Esophagus mucosa (tissue), 1 donor: ENCODE measurements at places on chromosomes 7 and 10.

DNA sequence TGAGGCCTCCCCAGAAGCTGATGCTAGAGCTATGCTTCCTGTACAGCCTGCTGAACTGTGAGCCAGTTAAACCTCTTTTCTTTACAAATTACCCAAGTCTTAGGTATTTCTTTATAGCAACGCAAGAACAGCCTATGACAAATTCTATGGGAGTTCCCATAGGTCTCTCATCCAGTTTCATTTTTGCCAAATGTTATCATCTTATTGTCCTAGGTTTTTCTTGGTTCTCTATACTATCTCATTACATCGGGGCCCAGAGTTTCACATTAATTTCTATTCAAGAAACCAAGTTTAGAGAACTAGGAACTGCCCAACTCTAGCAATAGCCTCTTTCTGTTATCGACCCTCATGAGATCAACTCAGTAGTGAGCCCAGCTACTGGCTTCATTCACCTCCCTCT lies 15.9 kb downstream of the ACTA2 start:
- ATAC-seq = no peak

- ATAC-seq = peak; percentile 53
Observed at GRCh38 chr7:91533996-91534395, 269.8 kb downstream of the FZD1 start.

DNA sequence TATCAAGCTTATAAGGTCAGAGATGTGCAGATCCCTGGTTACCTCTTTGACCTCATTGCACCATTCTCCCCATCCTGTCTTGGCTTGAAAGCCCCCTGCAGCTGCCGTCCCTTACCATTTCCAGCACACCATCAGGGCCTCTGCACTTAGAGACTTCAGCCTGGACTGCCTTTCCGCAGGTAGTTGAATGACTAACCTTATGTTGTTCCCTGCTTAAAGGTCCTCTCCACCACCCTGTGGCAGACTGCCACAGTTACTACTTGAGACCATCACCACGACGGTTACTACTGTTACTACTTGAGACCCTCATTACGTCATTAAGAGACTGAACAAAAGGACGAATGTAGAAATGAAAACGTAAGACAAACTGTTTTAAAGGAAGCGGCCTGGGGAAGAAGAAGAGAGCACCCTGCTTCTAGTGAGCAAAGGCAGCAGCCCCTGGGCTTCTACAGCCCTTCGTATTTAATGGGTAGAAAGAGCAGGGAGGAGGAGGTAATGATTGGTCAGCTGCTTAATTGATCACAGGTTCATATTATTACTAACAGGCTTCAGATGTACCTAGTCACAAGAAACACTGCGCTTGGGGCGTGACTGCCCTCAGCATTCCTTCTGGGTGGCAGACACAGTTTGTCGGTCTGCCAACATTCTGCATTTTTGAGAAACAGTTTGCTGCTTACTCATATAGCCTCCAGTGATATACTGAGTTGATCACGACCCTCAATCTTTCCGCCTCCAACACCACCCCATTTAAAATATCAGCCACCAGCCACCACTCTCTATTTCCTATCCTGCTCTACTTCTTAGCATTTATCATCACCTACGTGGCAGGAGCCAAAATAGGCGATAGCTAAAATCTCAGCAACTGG lies 74.1 kb upstream of the PARD3 start:
- ATAC-seq = no peak

DNA sequence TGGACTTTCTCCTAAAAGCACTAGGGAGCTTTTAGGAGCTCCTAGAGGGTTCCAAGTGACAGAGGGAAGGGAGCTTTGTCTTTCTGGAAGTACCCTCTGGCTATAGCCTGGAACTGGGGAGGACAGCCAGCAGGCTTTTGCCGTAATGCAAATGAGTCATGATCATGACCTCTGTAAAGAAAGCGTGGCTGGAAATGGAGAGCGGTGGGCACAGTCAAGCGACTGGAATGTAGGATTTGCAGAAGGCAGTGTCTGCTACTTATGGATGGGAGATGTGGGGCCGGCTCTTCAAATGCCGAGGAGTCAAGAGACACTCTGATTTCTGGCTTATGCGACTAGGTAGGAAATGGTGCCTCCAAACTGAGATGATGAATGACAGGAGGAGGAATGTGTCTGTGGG lies 34.6 kb upstream of the PLPP4 start:
- no peak for ATAC-seq

GRCh38 chr7:92569137-92569536 lies 21.1 kb downstream of the FAM133B start:
- no peak for ATAC-seq

DNA sequence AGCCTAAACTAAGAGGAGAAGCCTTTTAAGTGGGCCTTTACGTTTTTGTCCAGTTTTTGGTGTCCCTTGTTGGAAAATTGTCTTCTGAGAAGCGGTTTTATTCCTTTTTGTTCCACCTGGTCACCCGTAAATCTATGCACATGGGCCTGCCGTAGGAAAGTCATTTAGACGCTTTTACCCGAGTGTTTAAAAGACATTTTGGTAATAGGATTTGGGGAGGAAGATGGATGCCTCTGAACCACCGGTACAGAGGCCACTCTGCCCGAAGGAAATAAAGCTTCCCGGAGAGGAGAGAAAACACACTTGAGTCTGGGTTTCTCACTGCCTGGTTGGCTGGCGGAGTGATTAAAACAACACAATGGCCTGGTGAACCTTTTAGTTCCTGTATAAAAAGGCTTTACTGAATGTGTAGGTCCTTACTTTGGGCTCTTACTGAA lies 760 bp downstream of the THNSL1 start:
- ATAC-seq = no peak

- ATAC-seq = no peak
Observed at GRCh38 chr10:58017719-58018367, 249.9 kb downstream of the IPMK start.
